ENCODE measurements at places on chromosomes 3 and 15. TPM values are rescaled to one million over a fixed set of nuclear protein-coding genes. Genes with fewer than 3 reads are reported as not detected.

Gene PLAAT1
- total RNA-seq, result 3.9 TPM

Gene ELL3
- total RNA-seq, result 3.8 TPM

Gene ZNF385D
- total RNA-seq, result 7.8 TPM

Gene TRPM1
- total RNA-seq, result not detected

Gene EFL1
- total RNA-seq, result 13.7 TPM

Gene B4GALT4
- 36.7 TPM for total RNA-seq

Gene BLM
- 3.7 TPM for total RNA-seq

Gene SYNPR
- total RNA-seq, result not detected

DNA sequence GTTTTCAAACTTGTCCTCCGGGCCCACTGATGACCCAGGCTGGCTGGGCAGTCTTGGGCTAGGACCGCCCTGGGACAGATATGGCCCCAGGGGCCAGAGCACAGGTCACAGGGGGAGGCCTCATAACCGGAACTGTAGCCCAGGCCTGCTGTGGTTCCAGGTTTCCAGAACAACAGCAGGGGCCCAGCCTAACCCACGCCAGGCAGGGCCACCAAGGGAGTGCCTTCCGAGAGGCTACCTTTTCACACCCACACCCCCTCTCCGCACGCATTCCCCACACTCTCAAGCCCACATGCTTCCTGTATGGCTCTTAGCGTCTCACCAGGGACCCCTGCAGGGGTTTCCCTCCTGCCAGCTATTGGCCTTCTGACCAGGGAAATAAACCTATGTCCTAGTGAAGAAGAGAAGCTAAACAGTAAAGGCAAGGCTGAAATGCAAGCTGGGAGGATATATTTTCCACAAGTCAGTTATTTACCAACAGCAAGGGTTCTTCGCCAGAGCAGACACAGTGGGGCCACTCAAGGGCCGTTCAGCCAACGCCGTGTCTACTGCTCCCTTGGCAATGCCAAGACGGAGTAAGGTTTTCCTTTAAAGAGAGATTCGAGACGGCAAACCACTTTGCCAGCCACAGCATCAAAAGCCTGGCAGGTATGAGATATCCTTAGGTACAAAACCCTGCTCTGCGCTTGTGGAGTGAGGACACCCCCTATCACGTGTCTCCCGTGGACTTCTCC is 135.1 kb downstream of the ATP10A start:
- no peak for DNase-seq

DNA sequence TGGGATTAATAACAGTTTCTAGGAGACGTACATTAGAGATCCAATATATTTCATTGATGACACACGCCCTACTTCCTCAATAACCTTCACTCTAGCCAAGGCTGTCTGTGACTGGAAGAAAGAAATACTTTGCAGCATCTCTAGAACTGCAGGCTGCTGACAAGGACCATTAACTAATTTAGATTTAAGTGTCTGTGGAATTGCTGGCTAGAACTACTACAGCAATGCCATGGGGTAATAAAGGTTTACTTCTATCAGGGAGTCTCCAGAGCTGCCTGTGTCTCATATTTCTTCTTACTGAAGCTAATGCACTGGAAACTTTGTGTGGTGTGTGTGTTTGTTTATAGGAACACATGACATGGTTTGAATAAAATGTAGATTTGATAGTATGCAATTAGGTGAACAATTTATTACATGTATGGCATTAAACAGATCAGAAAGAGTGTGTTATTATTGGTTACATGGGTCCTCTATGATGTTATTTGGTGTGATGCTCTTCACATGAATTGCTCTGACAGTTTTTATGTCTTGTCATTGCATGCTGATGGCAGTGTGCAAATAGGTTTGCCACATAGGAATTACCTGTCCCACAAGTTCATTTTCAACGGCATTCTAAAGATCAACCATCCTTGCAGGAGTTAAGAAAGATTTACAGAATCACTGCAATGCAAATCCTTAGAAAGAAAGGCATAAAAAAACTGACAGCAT is 916.2 kb upstream of the CADM2 start:
- no peak for DNase-seq

DNA sequence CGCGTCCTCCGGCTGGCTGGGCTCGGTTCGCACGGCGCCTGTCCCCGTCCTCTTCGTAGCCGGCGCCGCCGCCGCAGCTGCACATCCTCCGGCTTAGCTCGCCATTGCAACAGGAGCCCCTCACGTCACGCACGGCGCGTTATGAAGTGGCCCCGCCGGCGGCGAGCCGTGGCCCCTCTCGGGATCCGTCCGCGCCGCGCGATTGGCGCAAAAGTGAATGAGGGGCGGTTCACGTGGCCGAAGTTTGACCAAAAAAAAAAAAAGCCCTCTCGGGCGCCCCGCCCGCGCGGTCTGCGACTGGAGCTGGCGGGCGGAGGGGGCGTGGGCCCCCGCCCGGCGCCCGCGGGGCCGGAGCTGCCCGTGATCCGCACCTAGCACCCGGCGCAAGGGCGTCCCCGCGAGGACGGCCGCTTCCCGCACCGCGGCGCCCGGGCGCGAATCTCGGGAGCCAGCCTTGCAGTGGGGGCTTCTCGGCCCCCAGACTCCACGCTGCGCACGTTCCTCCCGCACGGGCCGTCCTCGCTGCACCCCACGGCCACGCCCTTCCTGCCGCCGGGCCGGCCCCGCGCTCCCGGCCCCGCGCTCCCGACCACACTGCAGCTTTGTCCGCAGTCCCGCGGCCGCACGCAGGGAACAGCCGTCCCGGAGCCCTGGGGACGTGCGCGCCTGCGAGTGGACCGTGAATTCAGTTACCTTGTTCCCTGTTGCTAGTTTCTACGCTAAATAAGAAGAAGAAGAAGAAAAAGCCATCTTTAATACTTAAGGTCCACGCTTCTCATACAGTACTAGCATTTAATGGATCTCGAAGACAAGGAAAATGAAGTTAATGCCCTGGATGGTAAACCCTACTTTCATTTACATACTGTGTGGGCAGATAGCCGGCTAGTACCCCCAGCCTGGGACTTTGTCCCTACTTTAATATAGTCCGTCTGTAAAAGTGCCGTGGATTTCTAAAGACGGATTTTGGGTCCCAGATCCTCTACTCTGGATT is at the start of gene CHSY1:
CHSY1 (minus strand) TSS at position 219 of the 991 bp plus-strand sequence. CDS start 592 bp downstream, outside the sequence.
- DNase-seq, result peak; percentile 89

GRCh38 chr3:35921718-35922117 is 282.4 kb downstream of the ARPP21 start:
- no peak for DNase-seq

DNA sequence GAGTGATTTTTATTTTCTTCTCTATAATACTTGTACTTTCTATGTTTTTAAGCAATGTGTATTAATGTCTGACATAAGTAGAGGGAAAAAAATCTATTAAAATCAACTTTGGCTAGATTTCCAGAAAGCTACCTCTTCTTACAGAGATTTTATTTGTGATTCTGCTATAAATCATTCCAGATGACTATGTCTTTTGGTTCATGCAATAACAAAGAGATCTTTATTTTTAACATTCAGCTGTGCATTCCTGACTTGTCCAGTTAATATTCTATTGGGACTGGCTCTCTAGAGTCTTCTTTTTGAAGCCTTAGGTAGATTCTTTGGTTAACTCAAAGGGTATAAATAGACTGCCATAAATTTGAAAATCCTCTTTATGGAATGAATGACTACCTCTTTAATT is 74.3 kb upstream of the ARPP21 start:
- DNase-seq, result no peak

DNA sequence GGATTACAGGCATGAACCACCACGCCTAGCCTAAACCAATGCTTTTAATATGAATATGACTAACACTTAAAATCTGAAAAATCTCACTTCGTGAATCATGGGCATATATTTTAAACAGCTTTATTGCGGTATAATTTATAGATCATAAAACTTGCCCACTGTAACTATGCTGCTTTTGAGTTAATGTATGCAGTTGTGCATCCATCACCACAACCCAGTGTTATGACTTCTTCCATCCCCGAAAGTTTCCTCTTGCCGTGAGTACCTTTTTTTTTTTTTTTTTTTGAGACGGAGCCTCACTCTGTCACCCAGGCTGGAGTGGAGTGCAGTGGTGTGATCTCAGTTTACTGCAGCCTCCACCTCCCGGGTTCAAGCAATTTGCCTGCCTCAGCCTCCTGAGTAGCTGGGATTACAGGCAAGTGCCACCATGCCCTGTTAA is 7.1 kb downstream of the KAT2B start:
- no peak for DNase-seq

DNA sequence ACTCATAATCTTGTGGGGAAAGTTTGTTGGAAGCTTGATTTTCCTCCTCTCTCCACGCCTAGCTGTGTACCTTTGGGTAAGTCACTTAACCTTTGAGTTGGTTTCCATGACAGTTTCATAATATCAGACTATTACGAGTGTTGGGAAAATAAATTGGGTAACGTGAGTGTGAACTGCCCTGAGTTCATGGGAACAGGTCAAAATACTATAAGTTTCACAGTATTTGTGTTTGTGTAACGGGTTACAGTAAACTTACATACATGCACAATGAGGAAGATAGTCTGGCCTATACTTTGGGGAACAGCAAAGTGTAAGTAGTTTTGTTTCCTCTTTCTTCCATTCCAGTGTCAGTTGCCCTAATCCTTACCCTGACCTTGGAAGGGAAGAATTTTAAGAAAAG is 509.9 kb downstream of the MECOM start:
- DNase-seq, result no peak

GRCh38 chr3:61980041-61980440 is 393.3 kb downstream of the FEZF2 start:
- DNase-seq, result no peak

DNA sequence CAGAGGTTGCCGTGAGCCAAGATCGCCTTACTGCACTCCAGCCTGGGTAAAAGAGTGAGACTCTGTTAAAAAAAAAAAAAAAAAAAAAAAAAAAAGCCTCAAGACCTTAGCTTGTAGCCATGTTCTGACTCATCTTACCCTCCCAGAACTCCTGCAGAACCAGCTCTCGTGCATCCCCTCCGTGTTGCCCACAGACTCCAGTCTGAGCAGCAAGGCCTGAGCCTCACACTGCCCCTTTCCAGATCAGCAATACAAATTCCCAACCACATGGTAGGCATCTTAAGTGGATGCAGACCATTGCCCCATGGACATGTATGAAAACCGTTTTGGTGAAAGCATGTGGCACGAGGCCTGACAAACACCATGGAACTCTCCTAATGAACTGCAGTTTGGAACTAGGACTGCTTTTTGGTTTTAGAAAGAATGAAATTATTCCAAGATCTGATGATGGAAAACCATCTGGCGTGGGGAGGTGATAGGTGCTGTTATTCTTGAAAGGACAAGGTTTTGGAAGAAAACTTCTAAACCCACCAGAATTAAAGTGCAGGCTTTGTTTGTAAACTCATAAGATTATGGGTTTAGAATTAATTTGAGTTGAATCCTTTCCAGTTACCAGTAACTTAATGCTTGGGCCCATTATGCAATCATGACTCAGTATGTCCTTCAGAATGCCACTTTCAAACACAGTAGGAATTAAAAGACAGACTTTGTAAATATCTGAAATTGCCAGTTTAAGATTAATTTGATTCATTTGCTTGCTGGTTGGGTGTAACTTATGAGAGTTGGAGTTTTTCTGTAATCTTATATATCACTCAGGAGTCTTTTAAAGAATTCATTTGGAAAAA is 163.7 kb upstream of the LRTM1 start:
- DNase-seq, result peak; percentile 78

GRCh38 chr3:117346901-117347300 is 637.3 kb downstream of the TUSC7 start:
- no peak for DNase-seq

DNA sequence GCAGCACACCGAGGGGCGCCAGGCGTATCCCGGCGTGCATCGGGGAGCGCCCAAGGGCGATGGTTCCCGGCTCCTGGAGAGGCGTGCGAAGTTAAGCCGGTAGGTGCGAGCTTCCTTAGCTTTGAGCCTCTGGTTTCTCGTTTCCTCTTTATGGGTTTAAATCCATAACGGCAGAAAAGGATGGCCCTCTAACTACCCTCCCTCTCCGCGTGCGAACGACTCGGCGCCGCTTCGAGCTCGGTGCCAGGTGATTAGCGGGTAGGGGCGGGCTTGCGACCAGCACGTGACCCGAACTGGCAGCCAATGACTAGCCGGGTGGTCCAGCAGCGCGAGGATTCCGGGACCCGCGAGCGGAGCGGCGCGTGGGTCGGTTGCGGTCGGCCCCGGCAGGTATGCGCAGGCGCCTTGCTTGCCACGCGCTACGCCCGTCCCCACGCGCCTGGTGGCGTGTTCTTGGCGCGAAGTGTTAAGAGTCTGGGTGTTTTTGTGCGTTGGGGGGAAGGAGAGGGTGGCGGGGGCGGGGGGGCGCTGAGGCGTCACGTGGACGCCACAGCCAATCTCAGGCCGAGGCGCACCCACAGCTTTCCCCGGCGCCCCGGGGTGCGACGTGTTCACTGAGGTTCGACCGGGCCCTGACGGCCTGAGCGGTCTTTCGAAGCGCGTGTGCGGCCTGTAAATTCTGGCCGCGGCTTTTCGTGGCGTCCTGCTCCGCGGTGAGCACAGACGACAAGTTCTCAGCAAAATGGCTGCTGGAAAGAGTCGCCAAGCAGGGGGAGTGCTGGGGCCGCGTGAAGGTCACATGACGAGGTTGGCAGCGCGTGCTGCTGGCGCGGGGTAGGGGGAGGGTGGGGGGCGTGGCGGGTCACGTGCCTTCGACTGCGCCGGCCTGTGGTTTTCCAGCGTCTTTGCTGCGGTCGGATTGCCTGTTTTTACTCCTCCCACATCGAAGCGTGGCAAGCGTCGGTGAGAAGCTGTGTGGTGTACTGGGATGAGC is 38.7 kb upstream of the MGA start:
- peak; percentile 80 for DNase-seq

- no peak for DNase-seq
Measured at GRCh38 chr3:134709076-134709475, 58.3 kb upstream of the KY start.

DNA sequence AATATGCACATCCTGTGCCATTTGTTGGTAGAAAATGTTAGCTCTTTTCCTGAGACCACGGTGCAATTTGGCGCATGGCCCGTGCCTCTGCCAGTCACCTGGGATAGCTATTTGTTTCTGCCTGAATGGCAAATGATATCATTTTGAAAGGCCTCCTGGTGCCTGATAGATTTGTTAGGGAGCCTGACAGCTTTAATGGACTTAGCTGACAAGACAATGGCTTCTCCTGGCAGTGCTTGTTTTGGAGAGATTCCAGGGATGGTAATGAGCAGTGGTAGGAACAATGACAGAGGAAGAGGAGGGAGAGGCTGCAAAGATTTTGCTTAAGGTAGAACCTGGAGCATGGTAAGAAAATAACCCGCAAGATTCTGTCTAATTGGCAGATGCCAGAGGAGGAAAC is 268.5 kb downstream of the CLSTN2 start:
- no peak for DNase-seq

DNA sequence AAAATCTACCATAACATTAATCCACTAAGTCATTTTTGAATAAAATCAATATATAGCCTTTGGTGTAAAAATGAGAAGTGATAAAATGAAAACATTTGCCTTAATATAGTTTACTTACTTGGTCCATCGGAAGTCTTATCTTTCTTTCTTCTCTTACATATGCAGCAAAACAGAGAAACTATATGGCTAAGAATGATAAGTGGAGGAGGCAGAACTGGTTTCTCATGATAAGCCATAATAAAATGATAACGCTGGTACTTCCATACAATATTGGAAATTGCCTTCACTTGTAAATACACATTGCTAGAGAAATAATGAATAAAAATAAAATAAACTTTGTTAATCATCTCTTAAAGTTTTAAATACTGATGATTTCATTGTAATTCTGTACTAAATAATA is 47.8 kb upstream of the USP50 start:
- no peak for DNase-seq

GRCh38 chr3:6717026-6717943 is 143.6 kb upstream of the GRM7 start:
- DNase-seq, result no peak

GRCh38 chr3:52328536-52329080 is 12.5 kb downstream of the DNAH1 start:
- no peak for DNase-seq

GRCh38 chr3:122318620-122319019 is 6.4 kb upstream of the CSTA start:
- DNase-seq, result peak; percentile 23
